ENCODE measurements at places on chromosomes 16 and 17.

DNA sequence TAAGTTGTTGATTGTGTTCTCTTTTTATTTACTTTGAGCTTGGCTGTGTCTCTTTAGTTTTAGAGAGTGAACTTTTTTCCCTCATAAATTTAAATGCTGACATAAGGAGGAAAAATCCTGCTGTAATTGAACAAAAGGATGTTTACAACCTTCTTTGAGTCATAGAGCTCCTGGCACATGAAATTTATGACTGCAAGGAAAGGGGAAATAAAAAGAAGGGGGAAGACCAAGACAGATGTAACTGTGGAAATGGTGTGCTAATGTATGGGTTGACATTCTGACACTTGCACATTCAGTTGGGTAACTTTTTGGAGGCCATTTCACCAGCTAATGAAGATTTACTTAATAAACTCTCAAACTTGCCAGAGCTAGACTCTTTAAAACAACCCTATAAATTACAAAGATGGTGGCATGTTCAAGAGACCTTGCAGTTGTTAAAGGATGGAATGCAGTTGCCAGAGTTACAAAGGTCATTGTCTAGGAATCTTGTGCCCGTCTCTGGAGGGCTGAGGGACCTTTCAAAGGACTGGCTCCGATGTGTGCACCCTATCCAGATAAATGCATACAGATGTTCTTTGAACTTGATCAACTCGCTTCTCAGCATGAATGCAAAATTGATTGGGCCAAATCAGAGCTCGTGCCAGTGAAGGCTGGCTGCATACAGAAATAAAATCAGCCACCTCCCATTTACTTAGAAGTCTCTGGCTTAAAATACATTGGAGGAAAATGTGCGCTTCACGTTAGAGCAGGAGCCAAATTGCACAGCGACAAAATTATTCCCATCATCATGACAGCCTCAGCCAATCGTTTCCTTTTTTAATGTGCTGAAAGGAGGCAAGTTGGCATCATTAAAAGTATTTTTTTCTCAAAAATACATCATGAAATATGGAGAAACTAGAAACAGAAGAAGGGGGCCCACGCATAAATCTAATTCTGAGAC lies 289.0 kb upstream of the XYLT1 start:
- DNase-seq, result no peak

DNA sequence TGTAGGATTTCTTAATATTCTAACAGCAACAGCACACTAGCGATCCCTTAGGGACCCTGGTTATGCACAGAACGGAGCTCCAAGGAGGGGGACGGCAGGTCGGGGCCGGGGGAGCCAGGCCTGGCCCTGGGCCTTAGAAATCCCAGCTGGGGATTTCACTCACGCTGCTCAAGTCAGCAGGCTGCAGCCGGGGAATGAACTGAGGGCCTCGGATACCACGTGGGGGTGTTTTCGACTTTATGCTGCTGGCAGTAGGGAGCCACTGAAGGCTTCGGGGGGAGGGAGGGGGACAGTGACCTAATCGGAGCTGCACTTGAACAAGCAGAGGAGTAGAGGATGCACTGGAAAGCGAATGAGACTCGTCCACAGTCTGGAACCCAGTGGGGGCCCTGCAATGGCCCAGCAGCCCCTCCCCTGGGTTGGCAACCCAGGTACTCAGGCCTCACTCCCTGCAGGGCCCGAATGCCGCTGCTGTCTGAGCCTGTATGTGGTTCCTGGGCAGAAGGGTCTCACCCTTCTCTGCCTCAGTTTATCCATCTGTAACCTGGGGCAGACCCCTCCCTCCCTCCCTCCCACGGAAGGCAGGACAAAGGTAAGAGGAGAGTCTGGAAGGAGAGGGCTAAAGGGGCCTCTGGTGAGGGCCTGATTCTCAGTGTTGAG lies 53.7 kb downstream of the RPH3AL start:
- DNase-seq, result no peak

DNA sequence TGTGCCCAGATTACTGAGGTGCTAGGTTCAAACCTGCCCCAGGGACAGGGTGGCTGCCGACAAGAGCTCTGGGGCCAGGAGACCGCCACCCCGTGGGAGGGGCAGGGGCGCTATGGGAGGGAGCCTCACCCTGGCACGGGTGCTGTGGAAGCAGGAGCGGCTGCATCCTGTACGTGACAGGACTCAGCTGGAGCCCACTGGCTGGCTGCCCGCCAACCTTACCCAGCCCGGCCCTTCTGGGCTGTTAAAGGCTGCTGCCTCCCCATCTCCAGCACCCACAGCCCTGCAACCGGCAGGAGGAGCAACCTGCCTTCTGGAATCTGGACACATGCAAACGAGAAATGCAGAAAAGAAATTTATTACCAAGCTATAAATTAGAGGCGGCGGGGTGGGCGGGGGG lies 11.2 kb downstream of the PAM16 start:
- DNase-seq, result peak; percentile 94

GRCh38 chr17:62085511-62086408 lies 20.7 kb upstream of the MED13 start:
- no peak for DNase-seq

DNA sequence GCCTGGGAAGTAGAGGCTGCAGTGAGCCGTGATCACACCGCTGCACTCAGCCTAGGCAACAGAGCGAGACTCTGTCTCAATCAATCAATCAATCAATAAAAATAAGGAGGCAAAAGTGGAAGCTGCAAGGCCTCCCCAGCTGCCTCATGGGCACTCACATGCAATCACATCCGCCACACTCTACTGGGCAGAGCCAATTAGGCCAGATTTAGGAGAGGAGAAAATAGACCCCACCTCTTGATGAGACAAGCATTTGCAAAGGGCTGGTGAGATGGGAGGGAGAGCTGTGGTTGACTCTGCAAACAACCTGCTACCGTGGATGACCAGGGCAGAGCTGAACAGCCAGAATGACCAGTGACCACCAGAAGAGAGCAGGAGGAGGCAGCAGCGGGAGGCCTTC lies 14.7 kb upstream of the GSG1L start:
- DNase-seq, result no peak

DNA sequence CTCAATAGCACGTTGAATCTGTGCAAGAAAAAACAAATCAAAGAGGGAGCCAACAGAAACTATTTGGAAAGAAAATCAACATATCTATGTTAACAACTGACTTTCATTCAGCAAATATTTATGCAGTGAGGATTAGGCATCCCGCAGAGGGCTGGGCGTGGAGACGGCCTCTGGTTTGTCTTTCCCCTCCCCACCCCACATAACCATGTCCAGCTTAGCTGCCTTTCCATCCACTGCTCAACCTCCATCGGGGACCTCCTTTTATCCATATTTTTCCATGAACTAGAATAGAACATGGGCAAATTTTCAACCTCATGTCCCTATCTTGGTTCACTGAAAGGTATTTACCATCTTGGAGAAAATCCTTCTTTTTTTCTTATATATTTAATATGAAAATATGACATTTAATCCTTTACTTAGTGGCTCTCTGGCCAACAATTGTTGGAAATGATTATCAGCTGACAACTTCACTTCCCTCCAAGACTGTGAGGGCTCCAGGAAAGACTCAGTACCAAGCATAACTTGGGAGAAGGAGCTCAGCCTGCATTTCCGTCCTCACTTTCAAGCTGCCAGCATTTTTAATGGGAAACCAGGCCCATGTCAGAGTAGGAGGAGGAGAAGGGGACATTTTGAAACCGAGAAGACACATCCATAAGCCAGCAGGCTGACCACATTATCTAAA lies 462.6 kb upstream of the MAF start:
- DNase-seq, result no peak

- no peak for DNase-seq
Measured at GRCh38 chr17:39604911-39605491, 2.7 kb downstream of the NEUROD2 start.

DNA sequence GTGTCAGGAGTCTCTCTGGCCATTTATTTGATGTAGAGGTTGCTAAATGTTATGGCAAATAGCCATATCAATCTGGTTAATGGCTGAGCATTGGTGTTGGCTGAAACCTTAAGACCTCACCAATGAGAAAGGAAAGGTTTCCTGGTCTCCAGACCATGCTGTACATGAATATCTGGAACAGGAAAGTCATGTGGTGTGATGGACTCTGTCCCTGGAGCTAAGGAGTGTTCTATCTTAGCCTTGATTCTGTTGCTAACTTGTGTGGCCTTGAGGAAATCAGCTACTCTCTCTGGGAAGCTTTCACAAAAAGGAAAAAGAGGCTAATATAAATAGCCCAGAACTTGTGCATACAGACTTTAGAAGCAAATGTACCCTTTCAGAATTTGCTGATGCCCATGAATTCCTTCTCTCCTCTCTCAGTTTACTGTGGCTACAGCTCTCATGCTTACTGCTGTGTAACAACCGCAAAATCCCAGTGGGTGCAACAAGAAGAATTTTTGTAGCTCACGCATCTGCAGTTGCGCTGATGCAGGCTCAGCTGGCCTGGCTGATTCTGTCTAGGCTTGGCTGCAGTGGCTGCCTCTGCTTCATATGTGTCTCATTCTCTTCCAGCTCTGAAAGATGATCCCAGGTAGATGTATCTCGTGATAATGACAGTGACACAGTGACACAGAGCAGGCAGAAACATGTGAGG lies 287.5 kb downstream of the NPIPA8 start:
- DNase-seq, result no peak

Measured in COR-L47 (cell line).